ENCODE measurements at places on chromosomes 6 and 20.

DNA sequence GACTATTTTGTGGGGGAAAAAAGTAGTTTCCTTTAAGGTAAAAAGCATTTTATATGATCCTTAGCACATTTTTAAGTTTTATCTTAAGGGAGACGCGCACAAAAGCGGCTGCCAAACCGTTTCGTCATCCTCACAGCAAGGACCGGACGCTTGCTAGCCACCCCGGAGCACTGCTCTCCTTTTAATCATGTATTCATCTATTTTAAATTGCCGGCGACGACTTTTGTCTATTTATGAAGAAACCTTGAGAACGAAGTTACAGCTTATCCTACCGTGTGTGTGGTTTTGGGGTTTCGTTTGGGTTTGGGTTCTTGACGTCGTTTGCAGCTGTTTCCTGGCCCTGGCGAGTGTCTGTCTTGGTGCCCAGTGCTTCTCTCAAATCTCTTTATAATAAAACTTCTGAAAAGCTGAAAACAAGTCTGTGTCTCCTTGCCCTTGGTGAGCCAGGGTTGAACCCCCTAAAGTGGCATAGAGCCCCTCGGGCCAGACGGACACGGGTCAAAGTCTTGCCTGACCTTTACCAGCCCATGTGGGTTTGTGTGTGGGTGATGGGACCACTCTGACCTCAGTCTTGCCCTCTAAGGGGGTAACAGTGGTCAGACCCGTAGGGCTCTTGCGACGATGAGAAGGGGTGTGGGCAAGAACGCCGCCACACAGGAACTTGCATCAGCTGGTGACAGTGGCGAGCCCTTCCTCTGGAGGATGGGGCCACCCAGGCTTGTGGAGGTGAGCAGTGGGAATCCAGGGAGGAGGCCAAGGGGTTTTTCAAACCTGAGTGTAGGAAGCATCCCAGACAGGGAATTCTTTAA, 117.6 kb downstream of the JPH2 start:
- DNase-seq: no peak

DNA sequence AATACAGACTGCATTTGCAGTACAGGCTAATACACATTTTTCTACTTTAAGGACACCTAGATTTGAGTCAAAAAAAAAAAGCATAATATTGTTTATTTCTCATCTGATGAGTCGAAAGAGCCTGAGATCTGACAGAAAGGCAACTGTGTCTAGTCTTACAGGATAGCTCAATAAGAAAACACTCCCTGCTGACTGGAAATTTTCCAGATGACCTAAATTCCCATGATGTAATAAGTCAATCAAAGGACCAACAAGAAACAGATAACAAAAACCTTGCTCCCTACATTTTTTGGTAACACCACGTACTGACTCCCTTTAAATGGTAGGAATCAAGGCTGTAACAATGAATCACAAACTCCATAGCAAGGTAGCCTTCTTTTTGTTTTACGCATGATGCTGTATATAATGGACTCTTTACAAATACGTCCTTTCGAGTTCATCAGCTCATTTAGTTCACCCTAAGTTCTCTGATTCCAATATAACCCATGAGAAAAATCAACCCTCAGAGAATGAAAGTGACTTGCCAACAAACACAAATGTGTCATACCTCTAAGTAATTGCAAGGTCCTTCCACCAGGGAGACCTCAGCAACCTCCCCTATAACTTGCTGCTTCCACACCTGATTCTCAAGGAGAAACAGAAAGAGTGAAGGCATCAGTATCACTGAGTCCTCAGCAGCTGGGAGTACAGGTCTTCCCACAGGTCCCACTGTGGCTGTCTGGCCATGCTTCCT, 12.1 kb downstream of the TBX18 start:
- DNase-seq: no peak

DNA sequence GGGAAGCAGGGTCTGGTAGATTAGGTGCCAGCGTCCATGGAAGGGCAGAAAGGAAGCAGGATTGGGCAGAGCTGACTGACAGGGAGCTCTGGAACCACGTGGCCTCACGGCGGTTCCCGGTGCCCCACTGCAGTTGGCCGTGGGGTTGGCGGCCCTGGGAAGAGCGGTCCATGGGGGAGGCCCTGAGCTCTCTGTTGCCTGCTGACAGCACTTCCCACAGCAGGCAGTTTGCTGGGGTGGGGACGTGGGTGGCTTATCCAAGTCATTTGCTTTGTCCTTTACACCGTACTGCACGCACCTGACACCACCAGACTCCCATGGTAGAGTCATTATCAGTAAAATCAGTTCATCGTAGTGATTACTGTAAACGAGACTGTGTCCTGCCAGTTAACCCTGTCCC, 56.1 kb downstream of the RPP40 start:
- DNase-seq: no peak

- no peak for DNase-seq
These were observed 10.1 kb downstream of the NUS1 start for GRCh38 chr6:117685359-117685758.

- no peak for DNase-seq
These were observed 116.3 kb upstream of the QKI start for GRCh38 chr6:163298079-163298830.

DNA sequence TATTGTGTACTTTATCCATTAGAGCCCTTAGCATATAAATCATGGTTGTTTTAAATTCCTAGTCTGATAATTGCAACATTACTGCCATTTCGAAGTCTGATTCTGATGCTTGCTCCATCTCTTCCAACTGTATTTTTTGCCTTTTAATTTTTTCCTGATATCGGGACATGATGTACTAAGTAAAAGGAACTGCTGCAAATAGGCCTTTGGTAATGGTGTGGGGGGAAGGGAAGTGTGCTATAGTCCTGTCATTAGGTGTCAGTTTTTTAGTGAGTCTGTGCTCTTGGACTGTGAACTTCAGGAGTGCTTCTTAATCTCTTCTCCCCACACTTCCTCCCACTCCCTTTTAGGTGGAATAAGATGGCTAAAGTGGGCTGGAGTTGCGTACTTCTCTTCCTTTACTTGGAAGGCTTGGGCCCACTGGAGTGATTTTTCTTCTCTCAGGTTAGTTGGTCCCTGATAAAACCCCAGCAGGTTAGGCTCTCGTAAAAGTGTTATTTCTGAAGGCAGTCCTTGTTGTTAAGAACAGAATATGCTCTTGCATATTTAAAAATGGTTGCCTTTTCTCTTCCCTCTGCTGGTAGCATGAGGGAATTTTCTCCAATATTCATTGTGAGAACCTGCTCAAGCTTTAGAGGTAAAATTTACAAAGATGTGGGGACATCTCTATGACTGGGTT, 18.1 kb downstream of the STXBP5 start:
- no peak for DNase-seq

GRCh38 chr6:142167486-142167885, 20.4 kb downstream of the VTA1 start:
- no peak for DNase-seq

- DNase-seq: no peak
These were observed 107.3 kb downstream of the GMPR start for GRCh38 chr6:16345449-16346330.

Data from NCI-H1092 treated with DMSO at 0.1 percent for 48 hours (cell line).